Esophagus squamous epithelium (tissue), 5 donors: ENCODE measurements at places on chromosomes 3 and 15.

- no peak for DNase-seq
Observed at GRCh38 chr15:69092159-69092558, 68.3 kb upstream of the GLCE start.

GRCh38 chr15:82643992-82644391, 3.2 kb downstream of the CPEB1 start:
- no peak for DNase-seq

DNA sequence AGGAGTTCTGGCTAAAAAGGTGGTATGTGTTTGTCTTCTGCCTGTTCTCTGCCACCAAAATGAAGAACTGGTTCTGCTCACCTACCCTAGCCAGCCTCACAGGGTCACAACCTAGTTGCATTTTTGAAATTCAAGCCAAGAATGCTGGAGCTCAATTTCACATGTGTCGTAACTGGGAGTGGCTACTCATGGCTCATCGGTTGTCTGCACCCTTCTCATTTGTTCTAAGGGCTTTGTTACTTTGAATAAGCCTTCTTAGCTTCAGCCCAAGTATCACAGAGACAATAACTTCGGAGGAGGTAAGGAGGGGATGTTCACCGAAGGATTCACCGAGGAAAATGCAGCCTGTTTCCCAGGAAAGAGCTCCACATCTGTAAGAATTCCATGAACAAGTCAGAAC, 134.3 kb upstream of the RARB start:
- DNase-seq = no peak

DNA sequence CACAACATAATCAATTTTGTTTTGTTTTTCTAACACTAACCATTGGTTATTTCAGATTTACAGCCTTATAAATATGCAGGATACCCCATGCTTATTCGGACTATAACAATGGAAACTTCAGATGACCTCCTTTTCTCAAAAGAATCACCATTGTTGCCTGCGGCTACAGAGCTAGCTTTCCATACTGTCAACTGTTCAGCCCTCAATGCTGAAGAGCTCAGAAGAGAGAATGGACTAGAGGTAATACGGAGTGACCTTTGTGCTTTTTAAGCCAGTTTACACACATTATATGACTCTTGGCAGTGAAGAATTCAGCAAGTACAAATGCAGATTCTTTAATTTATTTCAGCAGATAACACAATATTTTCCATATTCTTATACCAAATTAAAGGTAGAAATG, 81.8 kb downstream of the DNAJC13 start:
- no peak for DNase-seq

DNA sequence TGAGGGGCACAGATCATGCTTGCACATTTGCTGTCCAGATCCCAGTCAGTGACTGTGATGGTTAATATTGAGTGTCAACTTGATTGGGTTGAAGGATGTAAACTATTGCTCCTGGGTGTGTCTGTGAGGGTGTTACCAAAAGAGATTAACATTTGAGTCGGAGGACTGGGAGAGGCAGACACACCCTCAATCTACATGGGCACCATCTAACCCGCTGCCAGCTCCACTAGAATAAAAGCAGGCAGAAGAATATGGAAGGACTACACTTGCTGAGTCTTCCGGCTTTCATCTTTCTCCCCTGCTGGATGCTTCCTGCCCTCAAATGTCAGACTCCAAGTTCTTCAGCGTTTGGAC, 5.1 kb downstream of the GP9 start:
- DNase-seq = no peak

DNA sequence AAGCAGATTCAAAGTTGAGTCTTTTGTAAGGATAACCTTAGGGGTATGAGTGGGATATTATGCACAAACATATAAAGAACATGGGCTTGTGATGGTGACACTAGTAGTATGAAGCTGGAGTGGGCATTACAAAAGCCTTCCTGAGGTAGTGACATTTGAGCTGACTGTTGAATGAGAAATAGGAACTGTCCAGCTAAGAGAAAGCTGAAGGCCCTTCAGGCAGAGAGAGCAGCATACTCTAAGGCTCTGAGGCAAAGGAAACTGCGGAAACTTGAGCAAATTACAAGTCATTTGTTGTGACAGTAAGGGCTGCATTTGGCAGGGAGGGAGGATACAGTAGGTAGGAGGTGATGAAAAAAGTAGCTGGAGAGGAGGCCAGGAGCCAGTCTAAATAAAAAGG, 190.7 kb upstream of the CD96 start:
- no peak for DNase-seq
